CD4-positive, CD25-positive, alpha-beta regulatory T cell (primary cell): ENCODE measurements at places on chromosomes 6 and 20.
A peak's percentile ranks its signal among the peaks of the same experiment; 100 is the strongest.

- no peaks in the 10 kb centered on the region for H3K4me1 ChIP-seq
- peaks cover 31% of the 10 kb centered on the region for H3K36me3 ChIP-seq
- H3K27me3 ChIP-seq, result no peaks in the 10 kb centered on the region
- H3K27ac ChIP-seq, result no peak overlapping the region
- H3K4me3 ChIP-seq, result no peak overlapping the region
These were observed 28.2 kb upstream of the GSTA4 start for GRCh38 chr6:53023323-53023722.

- no peaks in the 10 kb centered on the region for H3K27me3 ChIP-seq
- no peaks in the 10 kb centered on the region for H3K4me1 ChIP-seq
- no peaks in the 10 kb centered on the region for H3K36me3 ChIP-seq
- no peak overlapping the region for H3K27ac ChIP-seq
These were observed 43.0 kb upstream of the HIVEP1 start for GRCh38 chr6:11969092-11969491.

GRCh38 chr6:105501246-105501645 is 98.4 kb upstream of the PREP start:
- no peaks in the 10 kb centered on the region for H3K4me1 ChIP-seq
- no peak overlapping the region for H3K27ac ChIP-seq
- no peaks in the 10 kb centered on the region for H3K36me3 ChIP-seq
- DNase-seq, result no peak
- no peaks in the 10 kb centered on the region for H3K27me3 ChIP-seq

- no peak overlapping the region for H3K4me3 ChIP-seq
- no peak overlapping the region for H3K27ac ChIP-seq
- H3K27me3 ChIP-seq, result no peaks in the 10 kb centered on the region
- H3K4me1 ChIP-seq, result peaks cover 4% of the 10 kb centered on the region
These were observed 32.5 kb upstream of the TMEM244 start for GRCh38 chr6:129893640-129894039.

GRCh38 chr6:100446115-100447080 is 18.3 kb downstream of the SIM1 start:
- H3K27me3 ChIP-seq, result peaks cover 66% of the 10 kb centered on the region
- no peak overlapping the region for H3K27ac ChIP-seq
- no peak for DNase-seq
- peaks cover 10% of the 10 kb centered on the region for H3K4me1 ChIP-seq
- peak overlapping the region; percentile 40 for H3K4me3 ChIP-seq

DNA sequence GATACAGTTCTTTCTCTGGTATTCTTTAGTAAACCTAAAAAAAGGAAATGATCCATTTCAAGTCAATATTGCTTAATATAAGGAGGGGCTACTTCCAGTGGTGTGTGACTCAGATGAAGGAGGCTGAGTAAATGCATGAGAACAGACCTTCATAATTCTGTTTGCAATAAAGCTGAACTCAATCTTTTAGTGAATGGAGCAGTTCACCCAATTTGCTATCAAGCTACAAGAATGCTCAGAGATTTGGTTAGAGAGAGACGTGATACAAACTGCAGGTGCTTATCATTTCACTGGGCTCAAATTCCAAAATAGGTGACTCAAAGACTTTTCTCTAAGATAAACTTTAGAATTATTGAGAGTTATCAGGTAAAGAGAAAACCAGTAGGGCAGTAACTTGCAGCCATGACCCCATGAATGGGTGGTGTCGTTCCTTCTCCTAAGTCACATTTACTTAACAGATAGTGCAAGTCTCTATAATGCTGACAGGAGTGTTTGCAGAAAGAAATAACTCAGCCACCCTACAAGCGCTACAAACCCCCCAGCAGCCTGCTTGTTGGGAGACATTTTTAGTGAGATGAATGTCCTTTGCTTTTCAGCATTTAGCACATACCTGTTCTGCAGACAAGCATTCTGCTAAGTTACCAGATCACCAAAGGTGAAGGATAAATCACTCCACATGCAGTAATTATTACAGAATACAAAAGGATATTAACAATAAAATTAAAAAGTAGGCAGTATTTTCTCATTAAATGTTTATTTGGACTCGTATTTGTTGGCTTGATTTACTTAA is 16.4 kb upstream of the BLOC1S5 start:
- no peak for DNase-seq
- peaks cover 16% of the 10 kb centered on the region for H3K36me3 ChIP-seq
- no peaks in the 10 kb centered on the region for H3K4me1 ChIP-seq
- no peaks in the 10 kb centered on the region for H3K27me3 ChIP-seq

DNA sequence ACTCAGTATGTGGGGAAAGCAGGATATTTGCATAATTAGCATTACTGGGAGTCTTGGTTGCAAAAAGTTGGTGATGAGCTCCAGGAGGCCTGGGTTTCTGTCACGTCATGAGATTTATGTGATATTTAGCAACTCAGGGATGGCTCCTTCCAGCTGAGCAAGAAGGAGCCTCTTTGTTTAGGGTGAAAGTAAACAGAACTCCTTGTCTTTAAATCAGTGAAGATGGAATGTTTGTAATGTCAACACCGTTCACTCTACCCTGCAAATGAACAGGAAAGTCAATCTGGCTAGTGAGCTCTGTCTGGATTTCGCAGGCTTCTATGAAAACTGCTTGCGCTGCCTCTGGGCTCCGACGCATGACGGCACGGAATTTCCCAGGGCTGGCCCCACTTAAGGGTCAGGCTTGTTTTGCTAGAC is 86.9 kb downstream of the PXDC1 start:
- no peak for DNase-seq
- H3K27ac ChIP-seq, result no peak overlapping the region
- no peaks in the 10 kb centered on the region for H3K36me3 ChIP-seq
- peaks cover 2% of the 10 kb centered on the region for H3K27me3 ChIP-seq
- no peak overlapping the region for H3K4me3 ChIP-seq
- no peaks in the 10 kb centered on the region for H3K4me1 ChIP-seq

DNA sequence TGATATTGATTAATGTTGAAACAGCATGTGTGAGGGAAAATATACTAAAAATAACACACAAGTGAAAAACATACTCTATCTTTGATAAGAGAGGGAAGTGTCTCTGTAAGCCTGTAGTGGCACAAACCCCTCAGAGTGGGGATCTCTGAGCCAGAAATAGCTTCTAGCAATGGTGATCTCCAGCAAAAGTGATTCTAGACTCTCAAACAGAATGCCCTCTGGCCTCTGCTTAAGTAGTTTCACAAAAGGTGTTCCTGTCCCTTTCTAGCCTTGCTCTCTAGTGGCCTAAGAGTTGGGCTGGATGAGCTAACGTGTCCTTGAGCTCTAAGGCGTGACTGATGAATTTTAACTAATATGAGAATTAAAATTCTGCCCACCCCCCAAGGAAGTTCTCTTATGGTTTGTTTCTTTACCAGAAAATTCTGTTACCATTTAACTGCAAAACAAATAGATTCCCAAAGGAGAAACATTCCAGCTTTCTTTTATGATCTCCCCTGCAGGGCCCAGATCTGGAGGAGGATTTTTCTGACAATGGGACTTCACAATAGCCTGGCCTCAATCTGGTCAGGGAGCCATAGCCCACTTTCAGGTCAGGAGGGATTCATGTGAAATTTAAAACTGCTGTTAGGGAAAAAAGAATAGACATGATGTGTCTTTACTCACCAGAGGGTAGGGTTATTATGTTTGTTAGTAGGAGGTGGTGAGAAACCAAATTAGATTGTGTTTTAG is 182.5 kb upstream of the LAMP5 start:
- H3K27ac ChIP-seq, result no peak overlapping the region
- no peak overlapping the region for H3K4me3 ChIP-seq
- no peaks in the 10 kb centered on the region for H3K27me3 ChIP-seq

- H3K4me3 ChIP-seq, result no peak overlapping the region
- no peak for DNase-seq
- no peak overlapping the region for H3K27ac ChIP-seq
These were observed 92.7 kb upstream of the CD93 start for GRCh38 chr20:23178806-23179205.

DNA sequence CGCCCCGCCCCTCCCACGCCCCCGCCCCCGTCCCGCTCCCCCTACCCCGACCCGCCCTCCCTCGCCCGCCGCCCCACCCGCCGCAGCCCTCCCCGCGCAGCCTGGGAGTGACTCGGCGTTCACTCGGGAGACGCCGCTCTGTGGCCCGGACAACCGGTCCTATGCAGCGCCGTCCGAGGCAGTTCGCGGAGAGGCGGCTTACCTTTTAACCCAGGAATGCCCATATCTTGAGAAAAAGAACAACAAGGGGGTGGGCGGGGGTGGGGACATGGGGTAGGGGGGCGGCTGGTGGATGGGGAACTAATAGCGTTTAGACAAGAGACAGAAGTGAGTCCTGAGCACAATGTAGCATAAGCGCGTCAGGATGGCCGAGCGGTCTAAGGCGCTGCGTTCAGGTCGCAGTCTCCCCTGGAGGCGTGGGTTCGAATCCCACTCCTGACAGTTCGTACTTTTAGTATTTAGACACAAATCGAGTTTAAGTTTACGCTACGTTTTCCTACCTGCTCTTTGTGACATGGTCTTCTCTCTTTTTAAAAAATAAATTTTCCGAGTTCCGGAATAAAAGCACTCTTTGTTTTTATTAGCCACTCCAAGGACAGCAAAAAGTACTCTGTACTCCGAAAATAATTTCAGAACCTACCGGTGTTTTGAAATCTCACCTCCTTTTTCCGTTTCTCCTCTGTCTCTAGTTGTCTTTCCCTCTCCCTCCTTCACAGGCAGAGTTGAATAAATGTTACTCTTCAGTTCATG is 17.1 kb upstream of the HMGN4 start:
- H3K27ac ChIP-seq, result peak overlapping the region; percentile 84
- DNase-seq, result peak; percentile 85
- no peaks in the 10 kb centered on the region for H3K36me3 ChIP-seq
- no peaks in the 10 kb centered on the region for H3K27me3 ChIP-seq
